Left kidney (tissue), 8 donors: ENCODE measurements at places on chromosomes 16 and 17.

DNA sequence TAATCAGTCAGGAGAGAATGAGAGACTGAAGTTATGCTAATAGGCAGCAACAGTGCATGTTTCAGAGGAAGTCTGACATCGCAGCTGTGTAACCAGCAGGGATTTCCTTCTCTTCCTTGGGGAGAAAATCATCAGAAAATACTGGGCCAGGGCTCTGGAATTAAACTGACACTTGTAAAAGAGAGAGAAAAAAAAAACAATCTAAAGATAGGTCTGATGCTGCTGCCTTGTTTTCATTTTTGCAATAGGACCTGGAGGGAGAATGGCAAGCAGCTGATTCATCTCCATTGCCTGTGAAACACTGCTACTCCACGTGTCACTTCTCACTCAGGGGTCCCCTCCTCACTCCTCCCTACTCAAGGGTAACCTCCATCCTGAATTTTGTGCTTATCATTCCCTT is 17.7 kb upstream of the CORO6 start:
- DNase-seq = no peak

- no peak for DNase-seq
These were observed 162.8 kb downstream of the IRX3 start for GRCh38 chr16:54123766-54124165.

GRCh38 chr16:90083139-90083538 is 6.0 kb upstream of the PRDM7 start:
- DNase-seq = no peak

GRCh38 chr17:40547079-40547784 is 18.0 kb downstream of the CCR7 start:
- no peak for DNase-seq

- no peak for DNase-seq
These were observed 16.2 kb upstream of the CSF3 start for GRCh38 chr17:39999067-39999466.

GRCh38 chr17:65774787-65775186 is 213.3 kb upstream of the AXIN2 start:
- no peak for DNase-seq

DNA sequence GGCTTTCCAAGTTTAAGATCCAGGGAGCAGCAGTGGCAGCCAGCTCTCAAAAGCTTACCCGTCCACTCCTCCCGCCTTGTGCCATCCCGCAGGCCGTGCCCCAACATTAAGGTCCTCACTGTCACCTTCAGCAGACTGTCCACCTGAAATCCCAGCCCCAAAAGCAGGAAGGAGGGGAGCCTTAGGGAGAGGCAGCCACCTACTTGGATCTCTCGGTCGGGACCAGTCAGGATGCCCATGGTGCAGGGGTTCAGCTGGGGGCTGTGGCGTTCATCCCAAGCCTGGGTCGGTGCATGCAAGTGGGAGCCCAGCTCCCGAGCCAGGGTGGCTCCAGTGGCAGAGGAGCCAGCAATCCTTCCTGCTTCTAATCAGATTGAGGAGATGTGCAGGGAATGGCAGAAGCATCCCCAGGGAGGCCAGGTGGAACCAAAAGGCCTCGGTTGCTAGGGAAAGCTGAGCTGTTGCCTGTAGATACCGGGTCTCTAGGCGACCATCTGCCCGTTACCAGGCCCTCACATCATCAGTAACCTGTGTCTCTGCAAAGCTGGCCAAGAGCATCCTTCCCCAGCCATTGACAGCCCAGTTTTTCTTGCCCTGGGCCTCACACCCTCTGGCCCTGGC is 24.6 kb downstream of the CNGB1 start:
- DNase-seq = no peak

DNA sequence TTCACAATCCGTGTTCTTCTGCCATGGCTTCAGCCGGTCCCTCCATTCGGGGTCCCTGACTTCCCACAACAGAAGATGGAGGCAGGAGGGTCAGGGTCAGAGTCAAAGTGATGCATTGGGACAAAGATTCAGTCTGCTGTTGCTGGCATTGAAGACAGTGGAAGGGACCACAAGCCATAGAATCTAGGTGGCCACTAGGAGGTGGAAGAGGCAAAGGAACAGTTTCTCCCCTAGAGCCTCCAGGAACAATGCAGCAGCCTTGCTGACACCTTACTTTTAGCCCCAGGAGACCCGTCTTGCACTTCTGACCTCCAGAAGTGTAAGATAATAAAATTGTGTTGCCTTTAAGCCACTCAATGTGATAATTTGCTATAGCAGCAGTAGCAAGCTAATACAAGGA is 55.9 kb downstream of the MFSD11 start:
- DNase-seq = no peak

DNA sequence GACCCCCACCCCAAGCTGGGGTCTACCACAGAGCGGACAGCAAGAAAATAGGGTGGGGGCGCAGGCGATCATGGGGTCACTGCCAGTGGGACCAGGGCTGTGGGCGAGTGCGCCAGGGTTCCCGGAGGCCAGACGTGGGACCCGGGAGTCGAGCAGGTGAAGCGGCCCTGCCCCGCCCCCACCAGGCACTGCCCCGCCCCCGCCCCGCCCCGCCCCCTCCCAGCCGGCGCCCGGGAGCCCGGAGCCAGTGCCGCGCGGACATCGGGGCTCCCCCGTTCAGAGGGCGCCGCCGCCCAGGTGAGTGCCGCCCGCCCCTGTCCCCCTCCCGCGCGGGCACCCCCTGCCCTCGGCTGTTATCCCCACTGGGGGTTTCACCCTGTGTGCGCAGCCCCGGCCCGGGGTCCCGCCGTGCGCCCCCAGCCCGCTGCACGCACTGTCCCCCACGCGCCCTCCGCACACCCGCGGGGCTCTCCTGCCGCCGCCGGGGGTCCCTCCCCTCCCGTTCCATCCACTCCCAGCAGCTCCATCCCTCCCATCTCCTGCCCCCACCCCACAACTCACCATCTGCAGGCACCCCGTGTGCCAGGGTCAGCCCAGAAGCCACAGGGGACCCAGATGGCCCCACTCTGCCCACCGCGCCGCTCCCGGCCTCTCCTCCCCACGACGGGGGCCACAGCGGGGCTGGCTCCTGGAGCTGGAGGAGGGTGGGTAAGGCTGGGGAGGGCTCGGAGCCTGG is at the start of gene SSTR5:
SSTR5 (plus strand) TSS at position 222 of the 736 bp plus-strand sequence. CDS start 6,122 bp downstream, outside the sequence.
- no peak for DNase-seq

GRCh38 chr17:66803474-66803951 is 31.4 kb upstream of the CACNG5 start:
- DNase-seq = no peak

- no peak for DNase-seq
These were observed 69.2 kb downstream of the MAP2K4 start for GRCh38 chr17:12089809-12090384.

DNA sequence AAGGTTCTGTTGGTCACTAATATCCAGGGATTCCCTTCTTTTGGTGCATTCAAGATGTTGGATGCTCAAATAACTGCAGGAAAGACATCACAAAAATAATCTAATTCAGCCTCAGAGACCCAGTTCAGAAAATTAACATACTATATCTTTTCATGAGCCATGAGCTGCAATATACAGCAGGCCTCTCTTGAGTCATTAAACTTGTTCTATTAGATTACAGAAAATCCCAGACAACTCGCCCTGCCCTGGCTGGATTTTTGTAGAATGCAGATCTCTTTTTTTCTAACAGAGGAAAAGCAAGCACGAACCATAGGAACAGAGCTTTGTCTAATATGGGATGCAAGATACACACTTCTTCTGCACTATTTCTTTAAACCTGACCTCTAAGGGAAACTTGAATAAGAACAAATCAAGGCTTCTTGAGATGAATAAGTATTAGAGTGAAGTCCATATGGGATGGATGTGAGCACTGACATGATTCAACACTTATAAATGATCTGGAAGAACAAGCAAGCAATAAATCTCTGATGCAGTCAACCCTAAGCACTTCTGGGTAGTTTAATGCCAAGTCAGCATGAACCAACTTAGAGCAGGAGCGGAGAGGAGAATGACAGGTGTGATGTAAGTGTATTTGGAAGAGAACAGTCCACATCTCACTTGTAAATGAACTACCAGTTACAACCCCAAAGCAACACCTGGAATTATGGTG is 70.7 kb upstream of the GNAO1 start:
- no peak for DNase-seq

DNA sequence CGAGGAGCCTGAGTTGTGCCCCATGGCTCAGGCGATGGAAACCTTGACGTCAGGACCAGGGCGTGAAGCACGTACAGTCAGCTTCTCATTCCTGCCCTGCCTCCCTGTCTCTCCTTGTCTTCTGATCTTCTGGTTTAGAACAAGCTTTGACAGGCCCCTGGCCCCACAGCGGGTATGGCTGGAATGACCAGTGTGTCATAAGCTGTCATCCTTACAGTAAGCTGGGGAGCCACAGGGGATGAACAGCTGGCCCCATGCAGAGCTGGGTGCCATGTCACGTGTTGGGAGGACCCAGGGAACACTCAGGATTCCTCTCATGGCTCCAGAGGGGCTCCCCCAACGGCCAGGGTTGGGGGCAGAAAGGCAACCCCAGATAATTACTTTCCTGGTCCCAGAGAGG is 157.6 kb upstream of the PLCG2 start:
- DNase-seq = no peak
